Stimulated activated CD4-positive, alpha-beta T cell treated with anti-CD3 and anti-CD28 coated beads, Interleukin-4, amount 100 ng/mL, for 1 hour (primary cell): ENCODE measurements at places on chromosomes 16 and 17.

DNA sequence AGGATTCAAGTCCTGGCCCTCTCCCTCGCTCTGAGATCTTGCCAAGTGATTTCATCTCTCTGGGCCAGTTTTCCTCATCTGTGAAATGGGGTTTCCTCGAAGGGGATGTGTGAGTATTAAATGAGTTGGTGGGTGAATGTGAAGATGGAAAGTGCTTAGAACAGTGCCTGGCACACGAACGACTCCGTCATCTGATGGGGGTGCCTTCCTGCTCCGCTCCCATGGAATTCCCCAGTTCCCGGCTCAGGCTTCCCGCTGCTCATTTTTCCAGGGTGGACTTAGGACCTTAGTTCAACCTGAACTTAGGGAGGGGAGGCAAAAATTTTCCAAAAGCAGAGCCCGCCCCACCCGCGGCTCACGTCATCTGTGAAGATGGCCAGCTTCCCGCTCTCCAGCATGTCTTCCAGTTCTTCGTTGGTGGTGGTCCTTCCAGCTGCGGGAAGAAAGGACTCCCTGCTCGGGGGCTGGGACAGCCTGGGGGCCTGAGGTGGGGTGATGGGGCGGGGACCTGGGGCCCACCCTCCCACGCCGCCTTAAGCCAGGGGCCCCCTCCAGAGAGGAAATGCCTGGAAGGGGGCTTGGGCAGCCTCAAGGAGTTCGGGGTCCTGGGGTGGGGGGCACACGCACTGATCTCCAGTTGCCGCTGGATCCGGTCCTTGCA, 11.4 kb downstream of the HSD3B7 start:
- no peak for DNase-seq

DNA sequence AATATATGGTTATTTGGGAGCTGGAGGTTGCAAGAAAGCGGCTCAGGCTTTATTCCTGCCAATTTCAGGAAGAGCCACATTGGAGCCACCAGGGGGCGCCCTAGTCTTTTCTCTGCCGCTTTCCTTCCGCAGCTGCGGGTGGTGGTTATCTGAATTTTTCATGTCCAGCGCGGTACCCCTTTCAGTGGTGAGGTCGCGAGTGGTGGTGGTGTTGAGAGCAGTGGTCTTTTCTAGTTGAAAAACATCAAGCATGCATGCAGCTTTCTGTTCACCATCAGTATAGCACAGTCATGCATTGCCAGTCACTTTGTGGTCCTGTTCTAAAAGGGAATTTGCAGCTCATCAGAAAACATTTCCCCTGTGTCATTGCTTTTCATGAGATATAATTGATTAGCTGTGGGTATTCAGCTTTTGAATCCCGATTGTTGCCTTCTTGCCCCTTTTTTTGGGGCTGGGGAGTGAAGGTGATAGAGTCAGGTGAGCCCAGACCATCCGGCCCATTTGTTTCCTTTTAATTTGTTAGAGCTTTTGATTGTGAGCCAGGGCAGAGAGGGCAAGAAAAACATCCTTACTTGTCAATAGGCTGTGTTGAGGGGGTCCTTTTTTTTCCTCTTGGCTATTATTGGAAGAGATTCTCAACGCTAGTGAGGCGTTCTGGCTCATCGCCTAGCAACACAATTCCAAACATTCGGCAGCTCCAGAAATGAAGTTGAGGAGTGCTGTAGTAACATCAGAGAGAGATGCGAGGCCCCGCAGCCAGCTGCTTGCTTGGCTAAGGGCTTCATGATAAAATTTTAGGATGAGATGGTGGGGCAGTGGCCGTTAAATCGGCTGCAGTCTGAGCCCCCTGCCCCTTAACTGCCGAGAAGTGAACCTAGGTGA, 119.0 kb downstream of the SNX29 start:
- DNase-seq = peak; percentile 70

DNA sequence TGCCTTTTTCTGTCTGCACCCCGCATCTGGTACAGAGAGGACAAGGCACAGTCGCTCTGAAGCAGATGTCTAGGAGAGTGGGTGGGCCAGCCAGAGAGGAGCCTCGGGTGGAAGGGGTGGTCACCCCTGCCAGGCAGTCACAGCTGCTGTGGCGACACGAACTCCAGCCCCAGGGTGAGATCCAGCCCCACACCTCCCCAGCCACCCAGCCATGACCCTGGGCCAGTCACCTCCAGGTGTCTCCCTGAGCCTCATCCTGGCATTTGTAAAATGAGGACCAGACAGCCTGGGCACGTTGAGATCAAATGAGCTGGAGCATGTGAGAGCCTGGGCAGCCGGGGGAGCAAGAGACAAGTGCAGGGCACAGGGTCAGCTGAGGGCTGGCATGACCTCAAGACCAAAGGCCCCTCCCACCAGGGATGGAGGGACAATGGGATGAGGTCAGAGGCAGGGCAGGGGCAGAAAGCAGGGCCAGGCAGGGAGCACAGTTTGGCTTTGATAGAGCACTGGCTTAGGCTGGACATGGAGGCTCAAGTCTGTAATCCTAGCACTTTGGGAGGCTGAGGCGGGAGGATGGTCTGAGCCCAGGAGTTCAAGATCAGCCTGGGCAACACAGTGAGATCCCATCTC, 7.7 kb downstream of the ADAM11 start:
- no peak for DNase-seq

DNA sequence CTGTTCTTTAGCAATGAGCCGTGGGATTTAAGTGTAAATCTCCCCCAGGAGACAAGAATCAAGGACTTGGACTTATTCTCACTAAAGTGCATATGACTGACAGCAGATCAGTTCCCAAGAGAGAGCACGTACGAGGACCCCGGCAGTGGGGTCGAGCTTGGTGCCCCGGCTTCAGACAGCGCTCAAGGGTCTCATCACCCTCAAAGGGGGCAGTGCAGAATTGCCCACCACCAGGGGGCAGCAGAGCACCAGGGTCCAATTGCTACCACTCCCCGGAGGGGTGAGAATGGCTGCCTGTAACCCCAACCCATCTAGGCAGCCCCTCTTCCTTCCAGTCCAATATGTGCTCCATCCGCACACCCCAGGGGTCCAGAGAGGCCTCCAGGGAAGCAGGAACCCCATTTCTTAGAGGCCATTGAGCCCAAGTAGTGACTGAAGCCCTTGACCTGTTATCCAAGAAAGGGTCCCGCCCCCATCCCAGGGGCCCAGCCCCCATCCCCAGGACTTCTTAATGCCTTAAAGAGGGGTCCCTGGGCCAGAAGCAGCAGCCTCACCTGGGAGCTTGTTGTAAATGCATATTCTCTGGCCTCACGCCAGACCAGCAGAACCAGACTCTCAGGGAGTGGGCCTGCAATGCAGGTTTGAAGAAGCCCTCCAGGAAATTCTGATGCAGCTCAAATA, 86.1 kb downstream of the ZDHHC7 start:
- peak; percentile 77 for DNase-seq

GRCh38 chr16:75230471-75231110, 11.8 kb downstream of the CTRB1 start:
- no peak for DNase-seq

DNA sequence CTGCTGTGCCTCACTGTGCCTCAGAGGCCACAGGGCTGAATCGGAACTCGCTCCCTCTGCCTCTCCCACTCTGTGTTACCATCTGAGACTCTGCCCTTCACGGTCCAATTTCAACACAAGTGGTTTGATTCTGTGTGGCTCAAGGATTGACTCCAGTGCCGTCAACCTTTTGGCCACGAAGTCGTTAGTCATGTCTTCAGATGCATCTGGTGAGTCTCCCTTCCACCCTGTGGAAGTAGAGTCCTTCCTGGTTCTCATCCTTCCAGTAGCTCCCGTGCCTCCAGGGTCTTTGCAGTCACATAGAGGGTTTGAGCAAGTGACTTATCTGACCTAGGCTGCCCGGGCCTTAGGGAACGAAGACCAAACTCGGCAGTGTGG, 51.2 kb downstream of the PGS1 start:
- no peak for DNase-seq

DNA sequence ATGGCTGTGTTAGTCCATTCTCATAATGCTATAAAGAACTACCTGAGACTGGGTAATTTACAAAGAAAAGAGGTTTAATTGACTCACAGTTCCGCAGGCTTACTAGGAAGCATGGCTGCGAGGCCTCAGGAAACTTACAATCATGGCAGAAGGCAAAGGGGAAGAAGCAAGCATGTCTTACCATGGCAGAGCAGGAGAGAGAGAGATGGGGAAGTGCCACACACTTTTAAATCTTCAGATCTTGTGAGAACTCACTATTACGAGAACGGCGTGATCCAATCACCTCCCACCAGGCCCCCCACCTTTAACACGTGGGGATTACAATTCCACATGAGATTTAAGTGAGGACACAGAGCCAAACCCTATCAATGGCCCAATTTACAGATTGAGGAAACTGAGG, 96.5 kb downstream of the SDK2 start:
- DNase-seq = no peak

DNA sequence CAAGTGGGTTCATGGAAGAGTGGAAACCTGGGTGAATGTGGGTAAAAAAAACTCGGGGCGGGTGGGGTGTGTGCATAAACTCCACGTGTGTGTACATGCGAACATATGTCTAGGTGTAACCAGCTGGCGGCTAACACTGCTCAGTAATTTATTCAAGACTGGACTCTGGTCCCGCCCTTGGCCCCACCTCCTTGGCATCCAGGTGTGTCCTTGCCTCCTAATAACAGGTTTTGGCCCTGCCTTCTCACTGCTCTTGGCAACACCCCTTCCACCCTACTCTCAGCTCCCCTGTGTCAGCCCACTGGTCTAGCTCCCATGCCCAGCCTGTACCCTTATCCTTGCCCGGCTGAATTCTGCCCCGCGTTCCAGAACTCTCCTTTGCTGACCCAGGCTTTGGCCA, 8.3 kb downstream of the FLII start:
- DNase-seq = no peak

GRCh38 chr17:4590981-4591453, 6.7 kb downstream of the SMTNL2 start:
- DNase-seq = no peak

GRCh38 chr17:81682565-81683207, 911 bp downstream of the ARL16 start:
- no peak for DNase-seq

- no peak for DNase-seq
Measured at GRCh38 chr17:32901743-32902142, 24.8 kb upstream of the MYO1D start.

DNA sequence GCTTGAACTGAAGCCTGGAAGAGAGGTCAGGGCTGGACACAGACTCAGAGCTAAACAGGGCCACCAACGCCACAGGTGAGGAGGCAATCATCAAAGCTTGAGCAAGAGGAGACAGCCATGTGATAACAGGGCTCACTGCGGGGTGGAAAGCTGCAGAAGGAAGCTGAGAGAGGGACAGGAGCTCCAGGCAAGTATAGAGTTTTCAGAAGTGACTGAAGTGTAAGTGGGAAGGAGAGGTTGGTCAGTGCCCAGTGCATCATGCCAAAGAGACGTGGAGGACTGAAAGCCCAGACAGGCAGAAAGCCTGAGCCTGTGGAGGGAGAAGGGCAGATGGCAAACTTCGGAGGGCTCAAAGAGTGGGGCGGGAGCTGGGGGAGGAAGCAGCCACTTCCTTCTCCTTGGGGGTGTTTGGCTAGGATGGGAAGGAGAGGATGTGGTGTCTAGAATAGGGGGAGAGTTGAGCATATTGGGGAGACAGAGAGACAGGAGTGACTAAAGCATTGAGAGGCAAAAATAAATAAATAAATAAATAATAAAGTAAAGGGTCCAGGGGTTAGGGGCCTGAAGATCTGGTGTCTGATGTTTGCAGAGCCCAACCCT, 2.6 kb downstream of the KIFC3 start:
- DNase-seq = no peak

DNA sequence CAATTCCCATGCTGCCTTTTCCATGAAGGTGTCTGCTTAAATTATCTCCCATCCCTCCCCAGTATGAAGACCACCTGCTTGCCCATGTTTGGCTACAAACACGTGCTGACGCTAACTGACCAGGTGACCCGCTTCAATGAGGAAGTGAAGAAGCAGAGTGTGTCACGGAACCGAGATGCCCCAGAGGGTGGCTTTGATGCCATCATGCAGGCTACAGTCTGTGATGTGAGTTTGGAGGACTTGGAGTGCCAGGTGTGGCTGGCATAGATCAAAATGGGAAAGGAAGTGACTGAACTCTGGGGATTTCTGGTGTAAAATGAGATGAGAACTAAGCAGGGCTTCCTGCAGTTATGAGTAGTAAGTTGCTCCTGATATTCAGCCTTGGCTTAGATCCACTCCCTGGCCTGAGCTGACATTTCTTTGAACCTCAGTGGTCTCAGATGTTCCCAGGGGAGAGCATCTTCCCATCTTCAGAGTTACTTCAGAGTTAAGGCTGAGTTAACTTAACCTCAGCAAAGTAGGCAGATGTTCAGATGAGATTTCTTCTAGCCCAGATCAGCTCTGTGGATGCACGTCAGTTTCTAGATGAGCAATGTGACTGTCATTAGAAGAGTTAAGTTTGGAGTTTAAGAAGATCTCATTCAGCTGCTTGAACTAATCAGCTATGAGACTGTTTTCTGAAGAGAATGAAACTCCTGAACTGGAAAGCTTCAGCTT, 32.7 kb downstream of the ITGB3 start:
- no peak for DNase-seq

DNA sequence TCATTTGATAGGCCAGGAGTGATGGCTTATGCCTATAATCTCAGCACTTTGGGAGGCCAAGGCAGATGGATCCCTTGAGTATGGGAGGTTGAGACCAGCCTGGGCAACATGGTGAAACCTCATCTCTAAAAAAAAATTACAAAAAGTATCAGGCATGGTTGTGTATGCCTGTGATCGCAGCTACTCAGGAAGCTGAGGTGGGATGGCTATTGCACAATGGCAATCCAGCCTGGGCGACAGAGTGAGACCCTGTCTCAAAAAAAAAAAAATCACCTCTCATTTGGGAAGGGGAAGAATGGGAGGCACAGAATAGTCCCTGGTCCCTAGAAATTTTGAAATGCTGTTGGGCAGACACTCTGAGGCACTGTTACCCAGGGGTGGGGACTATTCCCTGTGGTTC, 35.2 kb downstream of the SLFN11 start:
- DNase-seq = no peak

GRCh38 chr16:65916995-65917394, 449.5 kb upstream of the CDH5 start:
- no peak for DNase-seq

DNA sequence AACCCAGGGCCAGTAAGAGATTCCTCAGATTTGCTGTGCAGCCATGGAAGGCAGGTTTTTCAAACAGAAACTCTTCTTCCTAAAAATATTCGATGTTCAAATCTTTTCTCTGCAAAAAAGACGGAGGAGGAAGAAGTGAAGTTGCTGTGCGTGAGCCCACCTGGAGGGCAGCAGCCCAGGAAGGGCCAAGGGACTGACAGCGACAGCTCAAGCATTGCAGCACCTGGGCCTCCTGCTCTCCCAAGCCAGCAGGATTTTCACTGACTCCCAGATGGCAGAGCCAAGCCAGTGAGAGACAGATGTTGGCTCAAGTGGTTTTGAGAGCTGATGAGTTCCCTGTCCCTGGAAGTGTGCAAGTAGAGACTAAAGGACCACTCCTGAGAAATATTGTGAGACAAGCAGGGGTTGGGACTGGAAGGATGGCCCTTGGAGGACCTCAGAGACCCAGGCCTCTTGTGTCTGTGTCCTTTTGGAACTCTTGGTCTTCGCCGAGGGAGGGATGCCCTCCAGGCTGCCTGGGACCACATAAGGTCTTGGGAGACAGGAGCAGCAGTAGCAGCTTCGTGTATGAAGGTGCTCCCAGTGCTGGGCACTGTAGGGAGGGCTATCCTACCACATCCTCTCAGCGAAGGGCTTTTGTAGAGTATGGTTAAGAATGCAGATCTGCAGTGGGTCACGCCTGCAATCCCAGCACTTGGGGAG, 29.3 kb upstream of the TNFRSF13B start:
- no peak for DNase-seq
